Stimulated activated CD4-positive, alpha-beta T cell treated with anti-CD3 and anti-CD28 coated beads, Interleukin-12 subunit alpha, Interleukin-12 subunit beta, amount 100 ng/mL, for 24 hours (primary cell): ENCODE measurements at places on chromosomes 12 and 14.

- no peak for DNase-seq
These were observed 1.0 kb upstream of the BTG1 start for GRCh38 chr12:92146497-92147224.

DNA sequence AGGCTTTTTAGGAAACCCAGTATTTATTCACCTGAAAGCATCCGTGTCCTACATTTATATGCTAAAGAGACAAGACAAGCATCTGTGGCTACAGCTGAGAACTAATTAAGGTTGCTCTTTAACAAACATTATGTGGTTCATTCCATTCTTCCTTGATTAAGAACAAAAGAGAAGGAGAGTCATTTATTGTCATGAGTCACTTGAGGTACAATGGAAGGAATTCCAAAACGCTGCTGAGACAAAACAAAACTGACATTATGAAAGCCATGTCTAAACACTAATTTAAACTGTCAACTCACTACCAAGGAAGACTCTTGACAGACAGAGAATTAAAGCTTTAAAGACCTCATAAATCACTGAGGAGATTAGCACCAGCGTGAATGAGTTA lies 214.4 kb downstream of the BMP4 start:
- DNase-seq, result no peak

DNA sequence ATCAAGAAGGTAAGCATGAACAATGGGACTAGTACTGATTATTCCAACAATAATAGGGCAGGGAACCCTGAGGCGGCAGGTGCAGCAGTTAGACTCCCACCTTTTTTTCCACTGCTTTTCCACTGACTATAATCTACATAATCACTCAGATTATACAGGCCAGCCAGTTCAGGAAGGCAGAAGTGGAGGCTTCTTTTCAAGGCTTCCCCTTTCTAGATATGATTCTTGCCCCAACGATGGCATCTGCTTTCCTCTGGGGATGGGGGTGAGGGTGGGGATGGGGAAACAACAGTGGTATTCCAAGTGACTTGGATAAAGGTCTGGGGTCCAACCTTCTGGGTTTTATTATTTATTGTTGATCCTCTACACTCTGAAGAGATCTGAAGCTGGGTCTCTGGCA lies 331 bp downstream of the NCKAP1L start:
- no peak for DNase-seq

- no peak for DNase-seq
These were observed 85.1 kb downstream of the BORCS5 start for GRCh38 chr12:12441843-12442461.

DNA sequence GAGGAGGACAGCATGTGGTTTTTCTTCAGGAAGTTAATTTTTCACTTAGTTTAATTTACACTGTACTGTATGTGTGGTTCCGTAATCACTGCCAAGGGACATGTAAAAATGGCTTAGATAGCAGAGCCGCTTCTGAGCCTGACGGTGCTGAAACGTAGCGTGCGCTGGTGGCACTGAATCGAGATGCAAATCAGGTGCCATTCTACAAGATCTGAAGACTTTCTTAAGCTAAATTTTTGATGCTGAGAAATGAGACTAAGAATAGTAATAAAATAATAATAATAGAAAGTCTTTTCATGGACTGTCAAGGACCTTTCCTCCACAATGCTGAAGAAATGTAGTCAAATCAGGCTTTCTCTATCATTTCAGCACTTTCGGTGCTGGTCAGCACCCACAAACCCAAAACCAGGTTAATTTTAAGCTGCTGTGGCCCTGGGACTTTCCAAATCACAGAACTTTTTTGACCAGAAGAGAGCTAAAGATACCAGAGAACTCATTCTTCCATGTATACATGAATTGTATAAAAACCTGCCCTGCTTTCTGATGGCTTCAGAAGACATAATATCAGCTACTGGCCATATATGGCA lies 183.3 kb upstream of the LMO3 start:
- DNase-seq, result no peak

DNA sequence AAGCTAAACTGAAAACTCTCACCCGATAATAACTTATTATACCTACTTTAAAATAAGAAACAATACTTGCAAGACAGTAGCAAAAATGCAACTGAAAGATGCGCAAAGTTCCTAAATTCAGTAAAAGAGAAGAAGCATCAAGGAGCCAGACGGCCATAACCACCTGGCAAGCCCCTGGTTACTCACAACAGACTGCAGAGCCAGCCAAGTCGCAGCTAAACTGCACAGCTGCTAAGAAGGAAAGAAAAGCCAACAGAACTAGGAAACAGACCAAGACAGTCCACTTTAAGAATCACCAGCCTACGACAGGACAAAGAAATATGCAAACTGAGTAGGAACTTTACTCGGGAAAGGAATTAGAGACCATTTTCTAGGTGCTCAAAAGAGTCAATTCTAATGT lies 127.9 kb downstream of the TMTC1 start:
- DNase-seq, result no peak

- DNase-seq, result no peak
These were observed 60.1 kb downstream of the TSPAN9 start for GRCh38 chr12:3137268-3137781.

DNA sequence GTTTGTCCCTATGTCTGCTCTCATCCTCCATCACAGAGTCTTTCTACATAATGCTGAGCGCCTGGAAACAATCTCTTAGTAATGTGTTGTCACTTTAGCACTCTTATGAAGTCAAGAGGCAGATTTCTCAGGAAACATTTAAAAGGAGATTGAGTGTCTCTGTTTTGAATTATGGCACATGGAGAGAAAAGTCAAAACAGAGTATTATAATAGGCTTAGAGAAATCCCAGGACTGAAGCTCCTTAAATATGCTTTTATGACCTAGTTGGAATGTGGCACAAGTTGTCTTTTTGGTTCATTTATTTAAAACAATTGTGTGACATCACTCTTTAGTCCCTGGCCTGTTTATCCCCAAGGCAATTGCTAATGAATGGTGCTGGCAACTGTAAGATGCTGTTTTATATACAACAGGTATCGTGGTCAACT lies 117.8 kb upstream of the HIF1A start:
- no peak for DNase-seq

DNA sequence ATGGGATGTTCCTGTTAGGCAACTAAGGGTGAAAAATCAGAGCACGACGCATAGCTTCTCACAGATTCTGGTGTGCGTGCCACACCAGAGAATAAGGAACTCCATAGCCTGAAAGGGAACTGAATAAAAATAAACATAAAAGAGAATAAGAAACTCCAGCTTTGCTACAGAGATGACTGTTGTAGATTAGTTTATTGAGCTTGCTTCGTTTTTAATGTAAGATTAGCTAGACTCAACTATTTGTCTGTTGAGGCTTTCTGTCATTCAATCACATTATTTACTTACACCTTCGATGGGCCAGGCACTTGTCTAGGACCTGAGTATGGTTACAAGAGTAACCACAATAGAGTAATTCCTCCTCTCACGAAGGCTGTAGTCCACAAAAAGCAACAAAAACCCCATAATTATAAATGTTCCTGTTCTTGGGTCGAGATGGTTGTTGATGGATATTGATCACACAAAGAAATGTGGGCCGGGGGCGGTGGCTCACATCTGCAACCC lies 807 bp upstream of the ZCCHC8 start:
- DNase-seq, result no peak

- DNase-seq, result no peak
These were observed 42.3 kb upstream of the FRMD6 start for GRCh38 chr14:51609251-51609954.

GRCh38 chr12:120119271-120119973 lies 2.9 kb upstream of the RAB35 start:
- DNase-seq, result no peak

DNA sequence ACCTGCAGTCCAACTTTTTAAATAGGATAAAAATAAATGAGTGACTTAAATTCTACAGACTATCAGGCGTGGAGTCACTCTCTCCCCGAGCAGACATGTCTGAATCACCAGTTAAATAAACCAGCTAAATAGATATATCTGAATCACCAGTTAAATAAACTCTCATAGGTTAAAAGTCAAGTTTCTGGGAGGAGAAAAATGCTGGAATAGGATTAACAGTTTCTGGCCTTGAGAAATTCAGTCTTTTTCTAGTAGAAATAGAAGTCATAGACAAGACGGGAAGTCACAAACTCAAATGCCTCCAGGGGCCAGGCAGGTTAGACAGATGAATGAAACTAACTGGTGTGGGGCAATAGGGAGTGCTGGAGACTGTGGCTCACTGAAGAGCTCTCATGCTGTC lies 258.6 kb upstream of the TMEM132C start:
- no peak for DNase-seq

DNA sequence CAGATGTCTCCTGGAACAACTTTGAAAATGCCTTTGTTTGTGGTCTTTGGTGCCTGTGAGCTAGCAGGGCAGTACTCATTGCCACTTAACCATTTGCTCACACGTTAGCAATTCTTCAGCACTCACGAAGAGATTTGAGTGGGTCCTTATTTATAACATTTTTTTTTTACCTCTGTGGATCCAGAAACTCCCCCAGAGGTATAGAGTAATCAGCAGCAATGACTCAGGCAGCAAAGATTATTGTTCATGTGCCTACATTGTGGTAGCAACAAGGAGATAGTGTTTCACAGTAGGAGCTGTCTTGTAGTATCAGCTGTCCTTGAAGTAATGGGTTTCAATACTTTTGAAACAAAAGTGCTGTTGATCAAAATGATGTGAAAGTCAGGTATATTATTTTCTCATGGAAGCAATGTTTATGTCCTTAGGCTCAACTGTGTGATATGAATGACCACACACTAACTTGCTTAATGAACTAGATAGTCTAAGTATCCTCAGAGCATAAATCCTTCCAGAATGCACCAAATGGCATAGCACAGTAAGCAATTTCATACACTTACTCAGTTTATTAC lies 304.1 kb downstream of the EGLN3 start:
- DNase-seq, result no peak

DNA sequence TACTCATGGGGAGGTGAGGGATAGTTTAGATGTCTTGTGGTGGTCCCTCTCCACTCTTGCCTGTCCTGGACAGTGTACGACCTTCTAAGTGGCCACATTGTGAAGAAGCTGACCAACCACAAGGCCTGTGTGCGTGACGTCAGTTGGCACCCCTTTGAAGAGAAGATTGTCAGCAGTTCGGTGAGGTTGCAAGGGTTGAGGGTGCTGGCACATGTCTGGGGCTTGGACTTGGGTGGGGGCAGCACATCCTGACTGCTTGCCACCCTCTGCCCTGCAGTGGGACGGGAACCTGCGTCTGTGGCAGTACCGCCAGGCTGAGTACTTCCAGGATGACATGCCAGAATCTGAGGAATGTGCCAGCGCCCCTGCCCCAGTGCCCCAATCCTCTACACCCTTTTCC lies 7.6 kb upstream of the FITM1 start:
- DNase-seq, result no peak

GRCh38 chr14:92486881-92487280 lies 26.7 kb upstream of the RIN3 start:
- DNase-seq, result no peak

DNA sequence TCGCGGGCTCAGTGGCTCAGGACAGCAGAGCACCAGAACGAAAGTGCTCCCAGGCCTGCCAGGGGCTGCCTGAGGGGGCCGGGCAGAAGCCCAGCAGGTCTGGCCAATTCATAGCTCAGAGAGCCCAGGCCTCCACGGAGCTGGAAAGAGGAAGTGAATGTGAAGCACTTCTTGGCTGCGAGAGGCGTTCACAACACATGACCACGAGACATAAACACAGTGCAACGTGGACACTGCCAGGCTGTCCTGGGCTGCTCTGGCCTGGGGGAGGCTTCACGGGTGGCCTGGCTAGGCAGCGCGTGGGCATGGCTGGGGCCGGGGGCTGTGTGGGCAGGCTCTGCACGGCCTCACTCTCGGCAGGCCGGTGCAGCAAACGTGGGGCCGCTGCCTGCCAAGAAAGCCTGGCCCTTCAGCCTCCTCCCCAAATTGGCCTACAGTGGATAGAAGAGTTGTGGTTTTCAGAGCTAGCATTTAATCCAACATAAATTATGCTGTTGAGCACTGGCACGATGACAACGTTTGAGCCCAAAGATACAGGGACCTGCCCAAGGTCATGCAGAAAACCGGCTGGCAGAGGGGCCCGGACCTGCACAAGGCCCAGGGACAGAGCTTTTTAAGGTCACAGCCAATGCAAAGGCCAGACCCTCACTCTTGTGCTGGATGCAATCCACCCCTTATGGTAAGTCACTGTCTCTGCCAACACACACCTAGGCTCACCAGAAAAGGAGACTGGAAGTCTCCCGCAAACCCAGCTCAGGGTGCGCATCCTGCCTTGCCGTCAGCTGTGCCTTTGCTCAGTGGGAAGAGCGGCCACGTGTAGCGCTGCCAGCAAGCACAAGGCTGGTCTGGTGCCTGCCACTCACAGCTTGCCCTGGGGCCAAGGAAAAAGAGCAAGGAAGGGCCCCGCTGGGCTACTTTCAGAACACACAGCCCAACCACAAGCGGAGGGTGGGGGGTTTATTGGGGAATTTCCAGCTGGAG lies 8.6 kb downstream of the SLC25A29 start:
- DNase-seq, result no peak

GRCh38 chr12:98821866-98822265 lies 176.8 kb downstream of the APAF1 start:
- DNase-seq, result no peak

DNA sequence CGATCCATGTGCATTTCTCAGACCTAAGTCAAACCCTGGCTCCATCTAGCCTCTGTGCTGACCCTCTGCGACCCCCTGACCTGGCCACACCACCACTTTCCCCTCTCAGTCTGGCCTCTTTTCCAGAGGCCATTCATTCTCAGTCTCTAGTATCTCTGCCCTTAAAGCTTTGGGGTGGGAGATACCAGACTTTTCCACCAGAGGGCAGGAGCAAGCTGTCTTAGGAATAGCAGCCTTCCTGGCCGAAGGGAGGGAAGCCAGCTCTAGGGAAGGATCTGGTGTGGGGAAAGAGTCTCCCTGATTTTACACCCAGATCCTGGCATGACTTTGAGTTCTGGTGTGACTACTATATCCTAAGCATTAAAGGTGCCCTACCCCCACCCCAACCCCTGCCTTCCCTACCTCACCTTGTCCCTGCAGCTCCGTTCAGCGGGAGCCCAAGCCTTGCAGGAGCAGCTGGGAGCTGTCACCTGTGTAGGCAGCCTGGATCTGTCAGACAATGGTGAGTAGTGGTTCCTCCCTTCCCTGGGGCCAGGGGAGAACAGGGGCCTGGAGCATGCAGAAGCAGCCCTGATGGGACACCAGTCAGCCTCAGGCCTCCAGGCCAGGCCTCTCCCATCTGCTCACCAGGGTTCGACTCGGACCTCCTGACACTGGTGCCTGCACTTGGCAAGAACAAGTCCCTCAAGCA lies 6.6 kb downstream of the CARMIL3 start:
- DNase-seq, result no peak

- no peak for DNase-seq
These were observed 269.8 kb upstream of the PWP1 start for GRCh38 chr12:107415834-107416233.

GRCh38 chr14:89206389-89207031 lies 210.5 kb downstream of the FOXN3 start:
- no peak for DNase-seq

- DNase-seq, result no peak
These were observed 55.2 kb downstream of the RASSF3 start for GRCh38 chr12:64665514-64665913.

DNA sequence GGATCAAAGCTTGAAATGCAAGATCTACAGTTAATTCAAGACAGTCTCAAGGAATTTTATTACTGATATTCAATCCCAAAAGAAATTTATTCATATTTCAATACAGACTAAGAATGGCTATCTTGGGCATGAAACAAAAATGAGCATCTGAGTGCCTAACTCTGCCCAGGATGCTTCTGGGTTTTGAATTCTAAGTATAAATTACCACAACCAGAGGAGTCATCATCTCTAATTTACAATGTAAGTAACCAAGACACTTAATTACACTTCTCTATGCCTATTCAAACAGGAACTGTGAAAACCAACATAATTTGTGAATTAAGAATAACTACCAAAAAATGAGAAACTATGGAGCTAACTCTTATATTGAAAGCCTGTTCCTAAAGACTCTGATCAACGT lies 14.1 kb downstream of the OSBPL8 start:
- no peak for DNase-seq
